ENCODE measurements at places on chromosomes 7 and 10.

GRCh38 chr10:77072836-77073662 lies 564.6 kb downstream of the KCNMA1 start:
- DNase-seq: no peak

- DNase-seq: no peak
Observed at GRCh38 chr7:146826329-146826728, 709.7 kb downstream of the CNTNAP2 start.

GRCh38 chr10:112842832-112843360 lies 107.2 kb upstream of the TCF7L2 start:
- no peak for DNase-seq

DNA sequence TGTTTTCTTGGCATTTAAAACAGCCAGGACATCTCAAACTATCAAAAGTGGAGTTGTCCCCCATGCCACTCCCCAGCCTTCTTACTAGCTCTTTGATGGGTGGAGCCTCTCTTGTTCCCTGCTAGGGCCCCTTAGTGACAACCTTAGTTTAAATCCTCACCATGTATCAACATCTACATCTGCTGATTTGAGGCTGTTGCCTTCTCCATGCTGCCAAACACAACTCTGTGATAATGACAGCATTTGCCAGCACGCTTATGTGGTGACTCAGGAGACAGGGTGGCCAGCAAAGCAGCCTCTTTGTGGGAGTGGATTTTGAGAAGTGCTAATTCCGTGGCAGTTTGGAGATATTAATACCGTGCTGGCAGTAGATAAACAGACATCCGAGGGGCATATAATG lies 145.4 kb downstream of the LRRC4 start:
- peak; percentile 88 for DNase-seq

GRCh38 chr7:151416941-151417315 lies 7.1 kb upstream of the WDR86 start:
- DNase-seq: no peak

DNA sequence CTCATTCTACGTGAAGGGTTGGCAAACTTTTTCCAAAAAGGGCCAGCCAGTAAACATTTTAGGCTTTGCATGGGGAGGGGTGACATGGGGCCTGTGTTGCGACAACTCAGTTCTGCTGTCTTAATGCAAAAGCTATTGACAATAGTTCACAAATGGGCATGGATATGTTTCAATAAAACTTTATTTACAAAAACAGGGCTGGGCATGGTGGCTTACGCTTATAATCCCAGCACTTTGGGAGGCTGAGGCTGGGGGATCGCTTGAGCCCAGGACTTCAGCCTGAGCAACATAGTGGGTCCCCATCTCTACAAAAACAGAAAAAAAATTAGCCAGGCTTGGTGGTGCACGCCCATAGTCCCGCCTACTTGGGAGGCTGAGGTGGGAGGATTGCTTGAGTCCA lies 141.1 kb downstream of the SVIL start:
- DNase-seq: no peak

- DNase-seq: no peak
Observed at GRCh38 chr7:101258243-101258731, 13.4 kb upstream of the FIS1 start.

DNA sequence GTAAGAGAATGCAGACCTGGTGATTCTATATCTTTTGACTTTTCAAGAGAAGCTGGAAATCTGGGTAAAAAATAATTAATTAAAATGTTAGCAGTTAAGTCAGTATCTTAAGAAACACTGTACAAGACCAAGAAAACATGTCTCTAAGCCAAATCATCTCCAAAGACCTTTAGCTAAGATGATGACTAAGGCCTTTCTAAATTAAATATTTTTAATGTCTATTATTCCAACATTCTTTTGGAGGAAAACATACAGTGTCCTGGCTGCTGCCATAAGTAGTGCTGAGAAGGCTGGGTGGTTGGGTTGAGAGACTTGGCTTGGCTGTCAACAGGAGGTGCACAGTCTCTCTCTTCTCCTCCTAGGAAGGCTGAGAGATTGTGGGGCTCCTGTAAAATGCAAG lies 20.3 kb downstream of the STARD3NL start:
- DNase-seq: no peak

GRCh38 chr10:56370217-56371113 lies 9.4 kb upstream of the ZWINT start:
- peak; percentile 53 for DNase-seq

- DNase-seq: no peak
Observed at GRCh38 chr10:34739915-34740314, 75.2 kb downstream of the PARD3 start.

- DNase-seq: no peak
Observed at GRCh38 chr10:117448802-117449201, 73.6 kb upstream of the PDZD8 start.

GRCh38 chr7:111175908-111176441 lies 85.0 kb downstream of the LRRN3 start:
- no peak for DNase-seq

GRCh38 chr7:30727061-30727945 lies 24.6 kb upstream of the INMT start:
- DNase-seq: peak; percentile 19

GRCh38 chr7:88922944-88923343 lies 127.4 kb upstream of the TEX47 start:
- peak; percentile 11 for DNase-seq

DNA sequence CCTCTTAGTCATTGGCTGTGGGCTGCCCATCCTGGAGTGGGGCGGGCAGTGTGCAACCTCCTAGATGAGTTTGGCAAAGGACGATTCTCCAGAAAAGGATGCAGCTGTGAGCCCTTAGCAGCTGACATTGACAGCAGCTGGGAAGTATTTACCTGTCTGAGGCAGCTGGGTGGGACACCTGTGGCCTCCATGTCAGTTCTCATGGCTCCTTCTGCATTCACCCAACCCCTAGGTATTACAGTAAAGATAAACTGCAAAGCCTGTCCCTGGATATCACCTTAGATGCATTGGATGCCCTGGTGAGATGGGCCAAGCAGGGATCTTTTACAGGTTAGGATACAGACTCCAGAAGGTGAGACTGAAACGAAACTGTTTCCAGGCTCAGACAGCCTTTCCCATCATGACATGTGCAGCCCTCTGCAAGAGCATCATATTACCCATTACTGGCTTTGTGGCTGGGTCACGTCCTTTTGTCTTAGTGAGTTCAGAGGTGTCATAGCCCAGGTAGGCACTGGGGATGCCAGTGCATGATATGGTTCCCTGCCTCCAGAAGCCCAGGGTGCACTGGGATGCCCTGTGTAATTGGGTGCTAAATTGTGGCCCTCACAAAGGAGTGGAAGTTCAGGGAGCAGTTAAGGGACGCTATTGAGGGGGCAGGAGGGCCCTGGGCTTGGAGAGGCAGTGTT lies 28.9 kb downstream of the MINDY4 start:
- DNase-seq: no peak

DNA sequence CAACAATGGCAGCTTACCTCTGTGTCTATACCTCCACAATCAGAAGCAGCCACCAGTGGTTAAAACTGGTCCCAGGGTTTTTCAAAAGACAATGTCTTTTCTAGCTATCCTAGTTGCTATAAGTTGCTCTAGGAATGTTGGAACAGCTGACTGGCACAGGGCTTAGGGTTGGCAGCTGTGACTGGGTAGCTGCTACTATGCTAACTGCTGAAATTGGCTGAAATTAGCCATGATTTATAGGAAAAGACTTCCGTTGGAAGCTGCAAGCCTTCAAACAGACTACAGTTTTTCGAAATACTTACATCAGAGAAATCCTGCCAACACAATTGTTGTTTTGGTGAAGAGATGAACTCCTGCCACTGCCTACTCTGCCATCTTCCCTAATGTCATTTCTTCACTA lies 102.3 kb downstream of the MKX start:
- DNase-seq: no peak

DNA sequence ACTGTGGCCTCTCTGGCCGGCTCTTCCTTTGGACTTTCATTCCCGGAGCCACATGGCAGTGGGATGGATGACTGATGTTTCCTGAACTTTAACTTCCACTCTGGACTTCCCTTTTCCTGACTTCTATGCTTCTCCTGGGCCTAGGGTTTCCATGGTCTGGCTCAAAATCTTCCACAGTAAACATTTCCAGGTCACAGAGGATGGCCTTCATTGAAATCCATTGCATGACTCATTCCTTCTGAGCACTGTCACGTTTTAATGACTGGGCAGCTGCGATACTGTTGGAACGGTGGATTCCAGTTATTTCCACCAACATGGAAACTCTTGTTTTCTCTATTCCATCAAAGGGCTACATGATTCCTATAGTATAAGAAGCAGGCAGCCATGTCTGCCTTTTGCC lies 24.4 kb upstream of the ZNF273 start:
- no peak for DNase-seq

DNA sequence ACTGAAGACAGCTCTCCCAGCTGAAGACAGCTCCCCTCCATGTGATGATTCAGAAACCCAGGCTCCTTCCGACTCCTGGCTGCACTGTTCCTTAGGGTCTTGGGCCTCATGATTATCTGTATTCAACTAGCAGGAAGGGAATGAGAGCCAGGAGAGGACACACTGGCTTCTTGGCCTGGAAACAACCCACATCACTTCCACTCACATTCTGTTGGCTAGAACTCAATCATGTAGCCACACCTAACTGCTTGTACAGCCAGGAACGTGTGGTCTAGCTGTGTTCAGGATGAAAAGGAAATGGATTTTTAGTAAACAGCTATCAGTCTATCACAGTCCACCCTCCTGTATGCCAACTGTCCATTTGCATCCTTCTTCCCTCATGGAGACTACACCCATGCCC lies 30.5 kb upstream of the XPNPEP1 start:
- no peak for DNase-seq

- no peak for DNase-seq
Observed at GRCh38 chr10:124624895-124625294, 119.3 kb downstream of the FAM53B start.

DNA sequence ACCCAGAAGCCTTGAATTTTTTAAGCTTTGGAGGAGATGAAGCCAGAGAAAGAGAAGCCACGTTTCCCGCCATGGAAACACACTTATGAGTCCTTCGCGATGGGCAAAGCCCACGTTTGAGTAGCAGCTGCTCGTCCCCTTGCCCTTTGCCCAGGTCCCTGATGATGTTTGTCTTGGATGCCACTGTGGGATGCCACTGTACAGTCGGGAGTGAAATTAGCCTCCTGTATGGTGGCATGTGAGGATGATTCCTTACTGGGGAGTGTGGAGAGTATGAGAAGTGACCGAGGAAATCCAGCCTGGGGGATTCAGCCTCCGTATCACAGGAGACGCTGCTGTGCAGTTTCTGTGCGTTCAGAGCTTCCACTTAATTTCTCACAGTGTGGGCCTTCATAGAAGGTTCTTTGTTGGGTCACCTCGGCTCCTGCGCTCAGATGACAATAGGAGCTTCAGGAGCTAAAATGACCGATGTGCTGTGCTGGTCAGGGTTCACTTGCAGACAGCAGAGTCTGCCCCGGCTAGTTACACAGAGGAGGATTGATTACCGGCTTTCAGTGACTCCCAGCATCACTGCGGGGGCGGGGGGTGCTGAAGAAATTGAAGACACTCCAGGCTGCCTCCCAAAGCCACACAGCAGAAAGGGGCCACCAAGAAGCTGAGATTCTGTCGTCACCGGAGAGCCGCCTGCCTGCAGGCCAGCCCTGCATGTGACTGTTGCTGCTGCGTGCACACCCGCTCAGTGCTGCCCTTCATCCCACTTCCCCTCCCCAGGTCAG lies 122.1 kb upstream of the SFMBT2 start:
- no peak for DNase-seq

DNA sequence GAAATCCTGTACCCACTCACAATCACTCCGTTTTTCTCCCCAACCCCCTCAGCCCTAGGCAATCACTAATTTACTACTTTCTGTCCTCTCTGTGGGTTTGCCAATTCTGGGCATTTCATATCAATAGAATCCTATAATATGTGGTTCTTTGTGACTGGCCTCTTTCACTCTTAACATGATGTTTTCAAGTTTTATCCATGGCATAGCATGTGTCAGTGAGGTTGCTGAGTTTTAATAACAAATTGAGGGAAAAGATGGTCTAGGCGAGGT lies 11.9 kb downstream of the PLAU start:
- DNase-seq: no peak

DNA sequence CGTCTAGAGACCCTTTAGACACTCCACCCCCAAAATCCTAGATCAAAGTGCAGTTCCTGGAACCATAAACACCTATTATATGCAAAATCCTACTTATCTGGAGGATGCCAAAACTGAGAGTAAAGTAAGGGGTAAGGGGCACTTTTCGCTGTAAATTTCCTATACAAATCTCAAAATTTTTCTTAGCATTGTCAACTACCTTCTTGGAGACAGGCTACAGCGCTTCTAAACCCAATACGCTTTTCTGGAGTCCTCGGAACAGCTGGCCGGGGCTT lies 10.4 kb downstream of the TWIST1 start:
- DNase-seq: peak; percentile 8

DNA sequence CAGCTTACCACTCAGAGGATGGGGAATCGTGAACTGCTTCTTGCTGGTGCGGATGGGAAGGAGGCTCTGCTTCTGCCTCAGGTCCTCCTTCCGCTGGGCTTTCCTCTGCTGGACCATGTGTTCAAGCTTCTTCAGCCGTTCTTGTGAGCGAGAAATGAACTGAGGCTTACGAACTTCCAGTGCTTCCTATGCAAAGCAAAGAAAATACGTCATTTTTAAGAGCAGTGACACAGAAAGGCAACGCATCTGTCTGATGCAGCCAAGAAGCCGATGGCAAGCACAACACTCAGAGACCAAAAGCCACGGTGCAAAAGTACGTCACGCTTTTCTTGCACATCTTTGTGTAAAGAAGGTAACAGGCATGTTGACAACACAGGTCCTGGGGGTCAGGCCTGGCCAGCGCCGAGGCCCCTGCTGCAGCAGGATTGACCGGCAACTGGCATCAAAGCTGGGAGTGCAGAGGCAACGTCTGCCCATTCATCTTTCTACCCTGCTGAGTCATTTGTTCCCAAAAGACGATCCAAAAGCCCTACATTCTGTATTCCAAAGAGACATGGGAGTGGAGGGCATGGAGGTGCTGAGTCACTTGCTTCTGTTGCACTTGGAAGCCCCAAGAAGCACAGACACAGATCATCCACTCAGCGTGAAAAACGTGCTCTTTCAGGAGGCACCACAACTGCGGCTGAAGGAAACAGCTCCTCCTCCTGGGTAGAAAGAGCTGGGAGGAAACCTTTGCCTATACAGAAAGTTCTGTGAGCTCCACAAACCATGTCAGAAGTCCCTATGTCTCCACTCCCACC lies 71.0 kb upstream of the ADAM12 start:
- DNase-seq: no peak

GRCh38 chr10:33022090-33022489 lies 64.1 kb upstream of the ITGB1 start:
- no peak for DNase-seq

- no peak for DNase-seq
Observed at GRCh38 chr7:123282181-123282580, 82.4 kb upstream of the SLC13A1 start.

DNA sequence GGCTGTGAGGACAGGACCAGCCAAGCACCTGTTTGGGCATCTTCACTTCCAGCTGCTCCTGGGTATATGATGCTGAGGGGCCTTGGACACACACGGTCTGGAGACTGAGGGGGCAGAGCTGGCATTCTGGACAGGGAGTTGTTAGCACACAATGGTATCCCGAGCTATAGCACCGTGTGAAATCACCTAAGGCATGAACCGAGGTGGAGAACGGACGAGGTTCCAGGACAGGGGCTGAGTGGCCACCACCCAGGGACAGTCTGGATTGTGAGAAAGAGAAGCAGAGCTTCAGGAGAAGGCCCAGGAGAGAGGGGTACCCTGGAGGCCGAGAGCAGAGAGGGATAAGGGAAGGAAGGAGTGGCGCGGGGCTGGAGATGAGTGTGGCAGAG lies 571.8 kb downstream of the TCERG1L start:
- DNase-seq: no peak

GRCh38 chr10:62039954-62040353 lies 138.5 kb downstream of the ARID5B start:
- DNase-seq: no peak

GRCh38 chr10:106467506-106467905 lies 697.0 kb downstream of the SORCS1 start:
- DNase-seq: no peak
